D721Med (cell line): ENCODE measurements at places on chromosomes 2 and 18.

DNA sequence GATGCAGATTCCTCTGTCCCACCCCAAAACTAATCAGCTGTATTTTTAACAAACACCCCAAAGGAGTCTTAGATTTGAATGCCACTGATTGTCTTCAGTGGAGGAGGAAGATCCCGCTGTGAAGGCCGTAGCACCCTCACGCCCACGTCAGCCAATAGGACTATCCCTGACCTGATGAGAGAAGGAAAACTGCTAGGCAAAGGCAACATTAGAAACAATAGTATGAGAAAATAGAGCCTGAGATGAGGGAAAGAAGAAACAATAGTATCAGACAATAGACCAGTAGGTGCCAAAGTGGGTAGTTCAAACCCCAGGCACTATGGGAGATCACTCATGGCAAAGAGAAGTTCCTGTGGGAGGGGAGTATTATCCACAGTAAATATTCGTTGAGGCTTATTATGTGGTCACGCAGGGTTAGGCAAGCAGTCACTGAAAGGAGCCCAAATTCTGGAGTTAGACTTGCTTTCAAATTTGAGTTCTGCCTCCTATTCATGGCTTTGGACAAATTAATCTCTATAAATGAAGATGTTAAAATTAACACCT, 2.8 kb downstream of the PCBP1 start:
- DNase-seq, result no peak

DNA sequence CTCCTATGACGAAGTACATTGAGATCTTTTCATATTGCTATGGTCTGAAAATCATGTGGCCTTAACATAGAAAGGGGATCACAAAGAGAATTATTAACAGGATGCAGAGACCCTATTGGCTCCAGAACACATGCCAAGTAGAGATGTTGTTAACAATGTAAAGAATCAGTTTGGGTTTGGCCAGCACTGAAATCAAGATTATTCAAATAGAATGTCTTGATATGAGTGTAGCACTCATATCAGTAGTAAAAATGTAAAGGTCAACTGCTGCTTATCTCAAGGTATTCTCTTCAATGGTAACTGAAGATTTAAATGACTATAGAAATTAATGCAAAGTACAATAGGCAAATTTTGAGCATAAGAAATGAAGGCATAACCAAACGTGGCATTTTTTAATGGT, 262.8 kb downstream of the PTH2R start:
- no peak for DNase-seq

GRCh38 chr2:118254116-118254515, 165.8 kb downstream of the INSIG2 start:
- DNase-seq, result no peak

DNA sequence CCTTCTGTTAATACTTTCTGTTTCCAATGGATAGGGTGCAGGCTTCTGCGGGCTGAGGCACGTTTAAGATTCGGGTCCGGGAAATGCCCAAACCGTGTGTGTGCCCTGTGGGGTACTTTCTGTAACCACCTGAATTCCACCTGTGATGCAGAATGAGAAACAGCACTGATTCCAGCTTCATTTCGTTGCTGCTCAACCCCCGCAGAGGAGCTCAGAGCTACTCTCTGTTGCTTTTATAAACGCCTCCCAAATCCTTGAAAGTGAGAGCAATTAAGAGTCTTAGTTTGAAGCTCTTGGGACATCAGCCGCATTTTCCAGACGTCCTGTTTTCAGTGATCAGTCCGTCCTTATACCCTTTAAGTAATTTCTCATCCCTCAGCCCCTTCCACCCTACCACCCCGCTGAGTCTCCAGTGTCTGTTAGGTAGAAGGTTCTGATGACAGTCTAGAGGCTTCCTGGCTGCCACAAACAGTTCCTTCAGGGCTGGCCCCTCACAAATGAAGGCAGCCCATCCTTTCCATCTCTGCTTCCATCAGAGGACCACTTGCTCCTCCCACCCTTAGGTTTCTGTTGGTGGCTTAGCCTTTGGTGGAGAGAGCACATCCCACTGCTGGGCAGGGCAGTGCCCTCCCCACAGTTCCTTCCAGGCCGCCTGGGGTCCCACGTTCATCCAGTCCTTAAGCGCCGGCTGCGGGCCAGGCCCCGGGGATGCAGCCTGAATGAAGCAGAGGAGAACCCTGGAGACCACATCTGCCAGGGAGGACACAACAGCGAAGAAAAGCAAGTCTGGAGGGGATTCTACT, 230.1 kb downstream of the SEPTIN10 start:
- DNase-seq, result no peak

GRCh38 chr2:11807156-11808015, 61.0 kb downstream of the LPIN1 start:
- no peak for DNase-seq

GRCh38 chr2:240227538-240228428, 87.3 kb upstream of the OTOS start:
- no peak for DNase-seq

DNA sequence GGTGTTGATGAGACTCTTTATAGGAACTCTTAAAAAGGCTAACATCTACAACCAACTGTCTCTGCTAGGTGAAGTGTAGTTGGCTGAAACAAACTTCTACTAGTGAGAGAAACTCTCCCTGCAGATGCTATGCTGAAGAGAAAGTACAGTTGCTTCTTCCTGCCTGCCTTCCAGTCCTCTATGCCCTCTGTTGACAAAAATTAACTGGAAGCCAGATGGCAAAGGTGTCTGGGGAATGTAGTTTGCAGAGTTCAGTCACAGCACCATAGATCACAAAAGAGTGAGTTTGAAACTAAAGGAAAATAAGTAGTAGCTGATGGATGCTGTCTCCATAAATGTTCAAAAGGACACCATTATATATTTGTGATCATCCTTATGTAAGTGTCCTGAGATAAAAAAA, 958.8 kb upstream of the NRXN1 start:
- no peak for DNase-seq

DNA sequence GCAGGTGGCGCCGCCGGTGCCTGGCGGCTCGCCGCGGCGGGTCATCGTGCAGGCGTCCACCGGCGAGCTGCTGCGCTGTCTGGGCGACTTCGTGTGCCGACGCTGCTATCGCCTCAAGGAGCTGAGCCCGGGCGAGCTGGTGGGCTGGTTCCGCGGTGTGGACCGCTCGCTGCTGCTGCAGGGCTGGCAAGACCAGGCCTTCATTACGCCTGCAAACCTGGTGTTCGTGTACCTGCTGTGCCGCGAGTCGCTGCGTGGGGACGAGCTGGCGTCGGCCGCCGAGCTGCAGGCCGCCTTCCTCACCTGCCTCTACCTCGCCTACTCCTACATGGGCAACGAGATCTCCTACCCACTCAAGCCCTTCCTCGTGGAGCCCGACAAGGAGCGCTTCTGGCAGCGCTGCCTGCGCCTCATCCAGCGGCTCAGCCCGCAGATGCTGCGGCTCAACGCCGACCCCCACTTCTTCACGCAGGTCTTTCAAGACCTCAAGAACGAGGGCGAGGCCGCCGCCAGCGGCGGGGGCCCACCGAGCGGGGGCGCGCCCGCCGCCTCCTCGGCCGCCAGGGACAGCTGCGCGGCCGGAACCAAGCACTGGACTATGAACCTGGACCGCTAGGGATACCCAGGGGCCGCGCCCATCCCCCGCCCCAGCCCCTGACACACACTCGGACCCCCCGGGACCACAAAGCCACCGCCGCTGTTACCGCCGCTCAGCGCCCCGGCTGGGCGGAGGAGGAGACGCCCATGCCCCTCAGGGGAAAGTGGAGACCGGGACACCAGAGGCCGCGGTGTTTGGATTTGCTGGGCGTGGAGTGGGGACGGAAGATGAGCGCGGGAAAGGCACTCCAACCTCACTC, 1.1 kb downstream of the CDK5R2 start:
- DNase-seq, result no peak
